ENCODE measurements at places on chromosomes 4 and X. TPM values are rescaled to one million over a fixed set of nuclear protein-coding genes. Genes with fewer than 3 reads are reported as not detected.

Gene FAM149A
- total RNA-seq = 20.7 TPM

- no peak overlapping the region for H3K4me3 ChIP-seq
- H3K4me1 ChIP-seq = no peaks in the 10 kb centered on the region
- no peak overlapping the region for H3K27ac ChIP-seq
Observed at GRCh38 chr4:94407846-94408245, 43.9 kb upstream of the PDLIM5 start.

GRCh38 chr4:34850968-34851367 is 1393.3 kb downstream of the ARAP2 start:
- no peaks in the 10 kb centered on the region for H3K4me1 ChIP-seq
- H3K27me3 ChIP-seq = no peaks in the 10 kb centered on the region
- no peak overlapping the region for H3K4me3 ChIP-seq
- H3K36me3 ChIP-seq = no peaks in the 10 kb centered on the region
- H3K27ac ChIP-seq = no peak overlapping the region

Gene DLG3
- total RNA-seq = 24.6 TPM

- peaks cover 24% of the 10 kb centered on the region for H3K4me1 ChIP-seq
- no peaks in the 10 kb centered on the region for H3K36me3 ChIP-seq
- H3K27ac ChIP-seq = no peak overlapping the region
- no peak overlapping the region for H3K4me3 ChIP-seq
Observed at GRCh38 chr4:41880022-41880837, 55.0 kb upstream of the TMEM33 start.

DNA sequence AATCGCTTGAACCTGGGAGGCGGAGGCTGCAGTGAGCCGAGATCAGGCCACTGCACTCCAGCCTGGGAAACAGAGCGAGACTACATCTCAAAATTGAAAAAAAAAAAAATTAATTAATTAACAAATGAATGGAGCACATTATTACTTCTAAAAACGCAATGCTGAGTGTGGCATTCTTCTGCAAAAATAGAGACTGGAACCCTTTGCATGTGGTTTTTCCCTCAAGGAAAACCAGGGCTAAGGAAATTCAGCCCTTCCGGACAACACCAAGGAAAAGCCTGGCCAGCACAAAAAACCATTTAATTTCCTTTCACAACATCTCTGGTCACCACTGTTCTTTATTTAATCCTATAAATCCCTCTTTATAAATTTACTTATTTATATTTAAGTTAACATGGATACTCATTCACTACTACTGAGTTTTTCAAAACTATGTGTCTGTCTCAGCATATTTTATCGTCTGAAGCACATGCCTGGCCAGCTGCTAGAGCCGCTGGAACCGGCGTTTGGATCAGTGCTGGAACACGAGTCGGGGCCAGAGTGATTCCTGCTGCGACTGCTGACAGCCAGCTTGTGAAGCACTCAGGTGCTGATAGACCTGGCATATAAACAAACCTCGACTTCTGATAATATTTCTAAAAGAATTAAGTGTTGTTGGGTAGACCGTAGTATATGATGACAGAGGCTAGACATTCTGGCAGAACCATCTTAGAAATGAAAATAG is 84.5 kb upstream of the WWC2 start:
- no peaks in the 10 kb centered on the region for H3K4me1 ChIP-seq
- H3K4me3 ChIP-seq = no peak overlapping the region
- no peak overlapping the region for H3K27ac ChIP-seq
- H3K36me3 ChIP-seq = no peaks in the 10 kb centered on the region
- H3K27me3 ChIP-seq = no peaks in the 10 kb centered on the region
- peak; percentile 17 for DNase-seq

Gene CT47B1
- not detected for total RNA-seq

Gene FGG
- 9.9 TPM for total RNA-seq

- DNase-seq = no peak
- no peak overlapping the region for H3K4me3 ChIP-seq
- H3K27me3 ChIP-seq = no peaks in the 10 kb centered on the region
- no peaks in the 10 kb centered on the region for H3K4me1 ChIP-seq
- no peaks in the 10 kb centered on the region for H3K36me3 ChIP-seq
- no peak overlapping the region for H3K27ac ChIP-seq
Observed at GRCh38 chr4:77697860-77698590, 92.4 kb downstream of the CXCL13 start.

- H3K4me3 ChIP-seq = no peak overlapping the region
- H3K36me3 ChIP-seq = no peaks in the 10 kb centered on the region
- H3K4me1 ChIP-seq = no peaks in the 10 kb centered on the region
- H3K27ac ChIP-seq = no peak overlapping the region
- no peaks in the 10 kb centered on the region for H3K27me3 ChIP-seq
Observed at GRCh38 chr4:142440093-142440492, 406.0 kb downstream of the INPP4B start.

Gene RPA4
- total RNA-seq = 10.5 TPM

- no peaks in the 10 kb centered on the region for H3K4me1 ChIP-seq
- H3K4me3 ChIP-seq = no peak overlapping the region
- H3K36me3 ChIP-seq = no peaks in the 10 kb centered on the region
- H3K27me3 ChIP-seq = no peaks in the 10 kb centered on the region
- DNase-seq = no peak
- H3K27ac ChIP-seq = no peak overlapping the region
Observed at GRCh38 chr4:189498457-189498856, 442.2 kb upstream of the FRG1 start.
